Iris pigment epithelial cell (primary cell): ENCODE measurements at places on chromosomes 2 and 18.

GRCh38 chr2:96881349-96882195, 11.7 kb upstream of the SEMA4C start:
- DNase-seq: no peak

DNA sequence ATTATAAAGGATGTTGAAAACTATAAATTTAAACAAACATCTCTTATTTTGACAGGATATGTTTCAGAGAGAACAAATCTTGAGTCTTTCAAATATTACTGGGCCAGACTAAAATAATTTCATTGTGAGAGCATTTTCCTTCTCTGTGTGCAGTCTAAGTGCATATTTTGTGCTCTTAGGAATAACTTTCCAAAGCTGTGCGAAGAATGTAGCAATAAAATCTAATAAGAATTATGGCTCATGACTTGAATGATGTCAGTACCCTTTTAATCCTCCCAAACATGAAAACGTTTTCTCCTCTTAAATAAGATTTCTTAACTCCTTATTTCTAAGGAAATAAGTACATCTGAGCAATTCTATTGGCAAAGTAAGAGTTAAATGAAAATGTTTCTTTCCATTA, 76.2 kb upstream of the EFEMP1 start:
- no peak for DNase-seq

DNA sequence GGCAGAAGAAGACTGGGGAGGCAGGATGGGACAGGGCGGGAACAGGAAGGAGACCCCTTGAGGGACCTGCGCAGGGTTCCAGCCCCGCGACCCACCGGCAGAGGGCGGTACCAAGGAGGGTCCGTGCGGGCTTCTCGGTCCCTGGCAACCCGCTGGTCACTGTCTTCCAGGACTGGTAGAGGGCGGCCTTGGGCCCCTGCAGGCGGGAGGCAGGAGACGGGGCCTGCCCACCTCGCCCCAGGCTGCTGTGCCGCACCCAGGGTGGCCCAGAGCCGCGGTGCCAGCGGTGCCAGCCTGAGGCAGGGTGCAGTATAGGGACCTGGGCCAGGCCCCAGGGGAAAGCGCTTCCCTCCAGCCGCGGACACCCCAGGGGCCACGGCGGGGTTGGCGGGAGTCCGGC, 34.5 kb downstream of the NEURL3 start:
- DNase-seq: peak; percentile 3

DNA sequence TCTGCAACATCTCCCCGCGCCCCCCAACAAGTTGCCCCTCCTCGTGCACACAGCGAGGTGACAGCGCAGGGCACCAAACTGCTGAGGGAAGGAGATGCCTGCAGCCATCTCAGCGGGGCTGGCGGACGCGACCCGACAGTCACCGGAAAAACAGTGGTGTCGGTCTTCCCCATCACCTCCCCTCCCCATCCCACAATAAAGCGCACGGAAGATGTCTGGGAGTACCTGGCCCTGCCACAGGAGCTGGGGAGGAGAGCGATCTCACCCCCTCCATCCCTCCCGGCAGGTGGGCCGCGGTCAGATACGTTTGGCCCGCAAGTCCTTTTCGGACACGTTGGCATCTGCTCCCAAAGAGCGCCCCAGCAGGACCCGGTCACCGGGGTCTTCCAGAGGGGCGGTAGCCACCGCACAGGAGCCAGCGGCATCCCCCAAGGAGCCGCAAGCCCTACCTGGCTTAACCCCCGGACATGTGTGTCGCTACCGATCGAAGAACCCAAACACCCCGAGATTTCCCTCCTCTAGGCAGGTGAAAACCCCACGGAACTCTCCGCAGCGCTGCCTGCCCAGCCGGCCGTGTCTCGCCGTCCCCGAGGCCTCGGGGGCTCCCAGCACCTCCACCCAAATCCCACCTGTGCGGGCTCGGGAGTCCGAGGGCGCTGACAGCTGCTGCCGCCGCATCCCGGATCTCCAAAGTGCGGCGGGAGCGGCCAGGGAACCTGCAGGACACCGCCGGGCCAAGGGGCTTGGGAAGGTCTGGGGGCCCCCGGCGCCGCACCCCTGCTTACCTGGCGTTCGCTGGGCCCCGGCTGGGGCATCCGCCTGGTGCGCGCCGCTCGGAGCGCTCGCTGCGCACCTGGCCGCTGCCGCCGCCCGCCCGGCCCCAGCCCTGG, 657 bp downstream of the ATP8B1 start:
- no peak for DNase-seq

GRCh38 chr2:131966256-131966655, 195.5 kb downstream of the ANKRD30BL start:
- DNase-seq: no peak

DNA sequence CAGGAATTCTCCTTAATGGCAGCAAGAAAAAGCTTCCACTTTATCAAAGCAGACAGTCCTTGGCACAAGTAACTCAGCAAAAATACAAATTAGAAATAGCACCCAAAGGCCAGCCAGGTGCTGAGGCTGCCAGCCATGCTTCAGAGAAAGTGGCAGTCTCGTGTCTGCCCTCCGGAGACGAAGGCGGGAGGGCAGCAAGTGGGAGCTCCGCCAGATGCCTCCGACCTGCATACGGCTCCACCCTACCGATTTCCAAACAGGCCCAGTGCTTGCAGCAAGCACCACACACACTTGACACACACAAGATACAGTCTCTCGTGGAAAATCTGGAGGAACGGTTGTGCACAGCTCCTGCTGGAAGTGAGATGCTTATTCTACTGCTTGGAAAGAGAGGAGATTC, 134.9 kb upstream of the REV1 start:
- DNase-seq: no peak

- DNase-seq: no peak
These were observed 203.8 kb downstream of the TNS1 start for GRCh38 chr2:217798743-217799562.
